Esophagus muscularis mucosa (tissue), 4 donors: ENCODE measurements at places on chromosomes 4 and X. TPM values are rescaled to one million over a fixed set of nuclear protein-coding genes. Genes with fewer than 3 reads are reported as not detected.

Gene MAGEC1
- not detected for total RNA-seq

DNA sequence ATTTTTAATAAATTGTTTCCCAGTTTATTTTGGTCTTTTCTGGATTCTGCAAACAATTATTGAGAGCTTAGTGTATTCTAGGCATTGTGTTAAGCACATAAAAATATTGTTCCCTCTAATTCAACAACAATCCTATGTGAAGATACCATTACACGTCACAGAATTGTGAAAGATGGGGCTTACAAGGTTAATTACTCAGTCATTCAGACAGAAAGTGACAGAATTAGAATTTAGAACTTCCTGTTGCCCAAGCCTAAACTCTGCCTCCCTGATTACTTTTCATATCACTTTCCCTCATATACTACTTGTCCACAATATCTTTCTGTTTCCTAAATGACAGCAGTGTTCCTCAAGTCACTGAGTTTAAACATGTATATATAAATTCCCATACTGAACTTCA is 186.7 kb upstream of the VEGFC start:
- DNase-seq, result no peak

GRCh38 chr4:72084587-72085011 is 52.8 kb downstream of the NPFFR2 start:
- no peak for DNase-seq

DNA sequence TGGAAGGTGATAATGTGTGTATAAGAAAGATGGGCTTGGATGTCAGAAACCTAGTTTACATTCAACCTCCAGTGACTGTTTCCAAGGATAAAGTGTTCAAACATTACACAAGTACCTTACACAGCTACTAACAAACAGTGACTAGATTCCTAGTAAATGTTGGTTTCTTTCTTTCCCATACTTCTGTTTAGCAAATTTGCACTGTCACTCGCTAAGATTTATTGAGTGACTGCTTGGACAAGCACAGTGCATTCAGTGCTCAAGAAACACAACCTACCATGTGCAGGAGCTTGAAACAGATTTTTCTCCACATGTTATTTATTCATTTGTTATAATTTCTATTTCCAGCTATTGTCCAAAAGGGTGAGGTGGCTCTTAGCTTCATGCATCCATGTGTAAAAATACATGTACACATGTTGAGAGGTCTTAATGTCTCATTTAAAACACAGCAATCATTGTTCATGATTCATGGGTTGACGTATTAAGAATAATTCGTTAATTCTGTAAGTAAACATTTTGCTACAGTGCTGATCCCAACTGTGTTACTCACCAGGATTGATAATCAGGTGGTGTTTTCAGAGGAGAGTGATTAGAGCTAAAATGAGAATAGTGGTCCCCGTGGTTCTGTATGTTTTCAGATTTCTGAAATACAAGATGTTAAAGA is 153.0 kb downstream of the DCLK2 start:
- DNase-seq, result no peak

- DNase-seq, result no peak
These were observed 1034.9 kb upstream of the GRID2 start for GRCh38 chr4:91268913-91269312.

DNA sequence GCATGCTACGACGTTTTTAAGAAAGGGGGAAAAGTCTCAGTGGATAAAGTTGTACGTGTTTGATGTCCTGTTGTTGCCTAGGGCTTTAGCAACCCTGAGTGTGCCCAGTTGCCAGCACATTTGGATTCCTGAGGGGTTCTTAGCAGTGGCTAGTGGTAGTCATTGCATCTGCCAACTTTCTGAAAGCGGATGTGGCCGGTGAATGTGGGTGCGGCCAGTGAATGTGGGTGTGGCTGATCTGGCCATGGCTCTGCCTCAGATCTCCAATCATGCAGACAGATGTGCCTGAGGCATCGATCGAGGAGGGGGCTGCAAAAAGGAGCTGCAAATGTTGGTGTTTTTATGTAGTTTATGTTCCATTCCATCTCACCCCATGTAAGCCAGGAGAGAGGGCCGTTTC is 41.5 kb upstream of the FAT1 start:
- DNase-seq, result no peak

GRCh38 chr4:125666635-125667034 is 351.9 kb downstream of the FAT4 start:
- DNase-seq, result no peak
